ENCODE measurements at places on chromosomes 7 and 10. TPM values are rescaled to one million over a fixed set of nuclear protein-coding genes. Genes with fewer than 3 reads are reported as not detected.

The SPDYE9 gene
- total RNA-seq = not detected

The TRIP6 gene
- 61.0 TPM for total RNA-seq

The CFAP69 gene
- total RNA-seq = 1.8 TPM

The CACNA2D1 gene
- 61.4 TPM for total RNA-seq

The EMX2 gene
- not detected for total RNA-seq

The FAM13C gene
- 0.11 TPM for total RNA-seq

The PIK3CG gene
- 12.2 TPM for total RNA-seq

The SMO gene
- total RNA-seq = 5.0 TPM

The MMP21 gene
- total RNA-seq = 0.07 TPM

The KCNIP2 gene
- total RNA-seq = 0.25 TPM

DNA sequence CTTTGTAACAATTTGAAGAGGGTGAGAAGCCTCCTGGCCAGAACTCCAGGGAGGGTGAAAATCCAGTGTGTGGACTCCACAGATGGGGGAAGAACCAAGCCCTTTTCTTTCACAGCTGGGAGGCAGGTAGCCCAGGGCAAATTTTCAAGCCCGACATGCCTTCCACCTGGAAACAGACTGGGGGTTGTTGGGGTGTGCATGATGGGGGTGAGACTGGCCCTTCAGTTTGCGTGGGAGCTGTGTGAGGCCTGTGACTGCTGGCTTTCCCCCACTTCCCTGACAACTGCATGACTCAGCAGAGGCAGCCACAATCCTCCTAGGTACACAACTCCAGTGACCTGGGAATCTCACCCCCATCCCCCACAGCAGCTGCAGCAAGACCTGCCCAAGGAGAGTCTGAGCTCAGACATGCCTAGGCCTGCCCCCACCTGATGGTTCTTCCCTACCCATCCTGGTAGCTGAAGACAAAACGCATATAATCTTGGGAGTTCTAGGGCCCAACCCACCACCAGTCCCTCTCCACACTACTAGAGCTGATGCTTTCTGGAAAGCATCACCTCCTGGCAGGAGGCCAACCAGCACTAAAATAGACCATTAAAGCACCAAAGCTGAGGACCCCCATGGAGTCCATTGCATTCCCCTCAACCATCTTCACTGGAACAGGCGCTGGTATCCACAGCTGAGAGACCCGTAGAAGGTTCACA, 445.4 kb downstream of the TFEC start:
- DNase-seq = no peak

GRCh38 chr10:2882628-2883027, 184.7 kb upstream of the PFKP start:
- DNase-seq = no peak

GRCh38 chr10:83603708-83604107, 535.6 kb upstream of the GHITM start:
- DNase-seq = no peak

- DNase-seq = no peak
Observed at GRCh38 chr7:92639213-92639896, 49.2 kb upstream of the FAM133B start.

DNA sequence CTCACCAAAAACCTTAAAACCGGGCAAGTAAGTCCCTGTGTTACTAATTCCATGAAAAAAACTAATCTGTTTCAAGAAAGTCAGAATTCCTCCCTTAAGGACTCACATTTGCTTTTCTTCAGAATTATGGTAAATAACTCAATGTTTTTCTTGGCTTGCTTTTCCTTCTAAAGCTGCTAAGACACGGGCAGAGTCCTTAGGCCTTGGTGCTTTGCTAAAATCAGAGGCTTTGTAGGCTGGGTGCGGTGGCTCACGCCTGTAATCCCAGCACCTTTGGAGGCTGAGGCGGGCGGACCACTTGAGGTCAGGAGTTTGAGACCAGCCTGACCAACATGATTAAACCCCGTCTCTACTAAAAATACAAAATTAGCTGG, 32.0 kb downstream of the GNA12 start:
- no peak for DNase-seq

GRCh38 chr7:3204526-3204925, 96.5 kb upstream of the SDK1 start:
- no peak for DNase-seq

- no peak for DNase-seq
Observed at GRCh38 chr10:67803588-67804394, 34.2 kb downstream of the DNAJC12 start.

DNA sequence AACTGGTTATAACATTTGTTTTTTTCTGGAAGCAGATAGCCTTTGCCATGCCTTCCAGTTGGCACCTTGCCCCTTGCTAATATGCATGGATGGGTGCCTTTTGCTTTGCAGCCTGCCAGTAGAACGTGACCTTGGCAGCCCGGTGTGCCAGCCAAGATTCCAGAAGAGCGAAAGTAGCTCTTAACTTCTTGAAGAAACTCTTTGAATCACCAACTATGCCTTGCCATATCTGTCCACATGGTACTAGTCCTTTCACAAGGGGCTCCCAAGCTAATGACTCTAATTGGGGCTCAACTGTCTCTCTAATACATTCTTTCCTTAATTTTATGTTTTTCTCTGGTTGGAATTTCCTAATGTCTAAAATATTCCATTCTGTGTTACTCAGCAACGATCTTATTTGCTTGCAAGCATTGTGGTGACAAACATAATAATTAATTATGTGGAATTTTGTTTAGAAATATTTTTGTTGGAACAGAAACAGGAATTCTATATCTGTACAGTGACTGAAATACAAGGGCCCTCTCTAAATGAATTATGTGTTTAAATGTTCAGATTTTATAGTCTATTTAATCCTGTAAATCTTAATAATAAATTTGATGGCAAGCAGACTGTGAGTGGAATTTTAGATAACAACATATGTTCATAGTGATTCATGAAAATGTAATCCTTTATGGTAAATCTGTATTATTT, 45.8 kb downstream of the HDAC9 start:
- peak; percentile 17 for DNase-seq

GRCh38 chr10:19119191-19119590, 70.6 kb downstream of the MALRD1 start:
- no peak for DNase-seq

- DNase-seq = no peak
Observed at GRCh38 chr10:49518982-49519578, 19.8 kb downstream of the ERCC6 start.

DNA sequence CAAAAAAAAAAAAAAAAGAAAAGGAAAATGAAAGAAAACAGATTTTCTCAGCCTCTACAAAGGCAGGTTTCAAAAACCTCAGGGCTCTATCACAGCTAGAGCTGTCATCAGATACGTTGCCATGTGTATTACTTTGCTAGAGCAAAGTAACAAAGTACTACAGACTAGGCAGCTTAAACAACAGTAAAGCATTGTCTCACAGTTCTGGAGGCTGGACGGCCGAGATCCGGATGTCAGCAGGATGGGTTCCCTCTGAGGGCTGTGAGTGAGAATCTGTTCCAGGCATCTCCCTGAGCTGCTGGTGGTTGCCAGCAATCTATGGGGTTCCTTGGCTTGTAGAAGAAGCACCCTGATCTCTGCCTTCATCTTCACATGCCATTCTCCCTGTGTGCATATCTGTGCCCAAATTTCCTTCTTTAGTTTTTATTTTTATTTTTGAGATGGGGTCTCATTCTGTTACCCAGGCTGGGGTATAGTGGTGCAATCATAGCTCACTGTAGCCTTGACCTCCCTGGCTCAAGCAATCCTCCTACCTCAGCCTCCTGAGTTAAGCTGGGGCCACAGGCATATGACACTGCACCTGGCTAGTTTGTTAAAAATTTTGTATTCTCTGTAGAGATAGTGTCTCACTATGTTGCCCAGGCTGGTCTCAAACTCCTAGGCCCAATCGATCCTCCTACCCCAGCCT, 48.9 kb upstream of the KDM7A start:
- DNase-seq = no peak

DNA sequence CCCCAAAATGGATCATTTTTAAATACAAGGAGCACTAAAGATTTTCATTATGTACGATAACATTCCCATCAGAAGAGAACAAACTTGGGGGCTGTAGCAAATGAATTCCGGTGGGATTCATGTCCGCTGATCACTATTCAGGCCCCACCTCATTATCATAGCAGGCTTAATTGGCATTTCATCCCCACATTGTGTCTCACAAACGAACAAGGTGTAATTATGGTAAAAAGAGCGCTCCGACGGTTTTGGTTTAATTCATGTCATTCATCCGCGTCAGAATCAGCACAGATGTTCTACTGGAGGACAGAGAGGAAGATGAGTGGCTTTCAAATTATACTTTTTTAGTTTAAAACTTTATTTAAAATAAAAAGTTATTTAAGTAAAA, 124.7 kb downstream of the MAD1L1 start:
- DNase-seq = no peak

DNA sequence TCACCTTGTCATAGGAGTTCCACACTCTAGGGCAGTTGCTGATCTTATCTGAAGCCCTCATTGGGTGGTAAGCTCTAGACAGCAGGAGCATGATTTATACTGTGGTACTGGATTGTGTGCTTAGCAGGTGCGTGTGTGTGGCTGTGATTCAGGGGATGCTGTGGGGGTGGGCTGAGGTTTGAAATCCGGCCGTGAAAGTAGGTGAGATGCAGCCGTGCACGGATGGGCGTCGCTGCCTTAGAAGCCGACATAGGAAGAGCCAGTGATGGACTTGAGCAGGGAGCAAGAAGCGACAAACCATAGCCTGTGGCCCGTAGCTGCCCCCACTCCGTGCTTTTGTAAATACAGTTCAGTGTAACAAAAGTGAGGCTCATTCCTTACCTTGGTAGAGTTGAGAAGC, 38.2 kb downstream of the PROSER2 start:
- DNase-seq = no peak

- no peak for DNase-seq
Observed at GRCh38 chr7:91379991-91380390, 115.8 kb downstream of the FZD1 start.

- no peak for DNase-seq
Observed at GRCh38 chr7:84900215-84900614, 286.6 kb downstream of the SEMA3D start.

GRCh38 chr10:13949844-13950542, 363.2 kb downstream of the PRPF18 start:
- no peak for DNase-seq

DNA sequence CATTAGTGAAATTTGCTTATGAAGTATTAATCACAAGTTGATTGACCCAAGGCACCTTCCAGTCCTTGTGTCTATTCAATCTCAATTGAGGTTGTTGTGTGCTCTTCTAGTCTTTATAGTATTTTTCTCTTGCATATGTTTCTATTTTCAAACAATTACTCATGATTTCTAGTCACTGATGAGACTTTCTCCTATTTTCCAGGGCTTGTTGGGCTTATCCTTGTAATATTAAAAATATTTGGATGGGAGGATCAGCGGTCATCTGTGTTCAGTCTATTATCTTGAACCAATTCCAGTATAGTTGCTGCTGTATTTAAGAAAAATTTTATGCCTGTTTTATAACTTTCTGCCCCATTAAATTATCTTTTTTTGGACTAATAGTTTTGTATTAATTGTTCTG, 154.4 kb downstream of the PTEN start:
- DNase-seq = no peak

GRCh38 chr7:141441837-141442627, 109.2 kb upstream of the AGK start:
- no peak for DNase-seq

DNA sequence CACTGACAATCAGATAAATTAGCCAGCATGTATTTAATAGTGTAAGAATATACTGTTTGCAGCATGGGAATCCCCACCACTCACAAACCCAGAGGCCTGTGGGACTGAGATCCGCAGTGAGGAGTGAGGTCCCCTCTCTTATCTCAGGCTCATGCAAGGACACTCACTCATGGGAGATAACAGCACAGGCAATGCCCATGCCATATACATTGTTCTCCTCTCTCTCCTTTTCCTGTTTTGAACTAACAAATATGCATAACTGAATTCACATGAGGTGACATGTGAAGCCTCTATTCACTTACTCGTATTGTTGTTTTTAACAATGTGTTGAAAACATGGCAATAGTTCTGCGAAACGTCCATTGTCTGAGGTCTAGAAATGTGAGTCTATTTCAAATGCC, 230.5 kb downstream of the ARHGAP21 start:
- DNase-seq = peak; percentile 10

- no peak for DNase-seq
Observed at GRCh38 chr10:73850863-73851461, 23.4 kb downstream of the CAMK2G start.

GRCh38 chr7:73701357-73701995, 18.0 kb downstream of the STX1A start:
- DNase-seq = no peak

- no peak for DNase-seq
Observed at GRCh38 chr10:96919785-96920430, 87.8 kb downstream of the LCOR start.

- DNase-seq = no peak
Observed at GRCh38 chr7:151064454-151064853, 5.1 kb downstream of the SLC4A2 start.

Data from pulmonary artery endothelial cell (primary cell).